ENCODE measurements at places on chromosomes 3 and 15.

DNA sequence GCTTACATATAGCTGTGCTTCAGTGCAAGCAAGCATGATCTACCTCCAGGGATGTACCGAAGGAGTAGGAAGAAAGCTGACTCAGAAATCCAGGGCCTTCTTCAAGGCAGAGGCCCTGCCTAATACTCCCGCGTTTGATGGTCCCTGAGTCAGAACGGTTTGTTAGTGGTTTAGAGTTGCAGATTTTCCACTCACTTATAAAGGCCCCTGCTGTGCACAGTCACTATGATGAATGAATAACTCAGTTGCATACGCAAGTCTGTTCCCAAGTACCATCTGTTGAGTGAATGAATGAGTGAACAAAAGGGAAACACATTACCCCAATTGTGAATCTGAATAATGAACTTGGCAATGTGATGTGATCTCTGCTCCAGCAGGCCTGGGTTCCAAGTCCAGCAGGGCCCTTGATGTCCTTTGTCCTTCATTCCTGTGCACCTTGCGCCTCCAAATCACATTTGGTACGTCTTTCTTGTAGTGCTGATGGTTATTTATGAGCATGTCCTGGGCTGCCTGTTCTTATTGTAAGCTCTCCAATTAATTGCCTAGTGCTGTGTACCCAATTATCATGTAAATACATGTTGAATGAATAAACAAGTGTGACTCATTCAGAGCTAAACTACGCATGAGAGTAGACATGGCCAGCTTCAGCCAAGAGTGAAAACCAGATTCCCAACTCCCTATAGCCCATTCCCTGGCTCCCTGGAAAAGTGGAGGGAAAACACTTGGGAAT lies 85.3 kb upstream of the LIMD1 start:
- DNase-seq, result no peak

- DNase-seq, result no peak
Observed at GRCh38 chr3:188082450-188082849, 71.5 kb upstream of the LPP start.

GRCh38 chr3:197592361-197593045 lies 36.7 kb upstream of the BDH1 start:
- DNase-seq, result no peak

DNA sequence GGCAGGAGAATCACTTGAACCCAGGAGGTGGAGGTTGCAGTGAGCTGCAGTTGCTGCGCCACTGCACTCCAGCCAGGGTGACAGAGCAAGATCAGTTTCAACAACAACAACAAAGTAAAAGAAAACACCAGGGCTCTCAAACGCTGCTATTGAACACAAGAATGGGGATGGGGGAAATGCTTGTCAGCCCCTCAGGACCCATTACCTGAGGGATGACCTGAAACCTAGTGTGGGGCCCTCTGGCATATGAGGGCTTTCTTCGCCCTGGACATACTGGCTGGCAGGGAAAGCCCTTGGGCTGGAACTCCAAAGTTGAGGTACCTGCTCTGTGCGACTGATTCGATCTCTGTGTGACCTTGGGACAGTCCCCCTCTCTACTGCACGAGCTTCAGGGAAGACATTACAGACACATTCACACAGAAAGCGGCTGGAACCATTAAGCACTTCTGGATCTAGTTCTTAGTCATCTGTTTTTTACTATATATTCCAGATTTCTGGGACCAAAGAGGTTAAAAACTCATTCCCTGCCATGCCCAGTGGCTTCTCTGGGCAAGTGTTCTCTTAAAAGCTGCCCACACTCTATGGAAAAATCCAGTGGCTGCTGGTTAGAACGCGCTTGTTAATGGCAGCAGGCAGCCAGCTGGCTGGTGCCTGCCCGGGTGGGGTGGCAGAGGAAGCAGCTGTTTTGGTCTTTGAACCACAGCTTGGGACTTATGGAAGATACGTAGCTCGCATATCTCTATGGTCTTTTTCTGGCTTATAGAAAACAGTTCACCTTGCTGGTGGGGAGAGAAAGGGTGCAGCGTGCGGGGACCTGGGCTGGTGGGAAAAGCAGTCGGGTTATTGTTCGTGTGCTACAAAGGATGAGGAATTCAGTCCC lies 57.2 kb downstream of the ATP1B3 start:
- DNase-seq, result no peak

DNA sequence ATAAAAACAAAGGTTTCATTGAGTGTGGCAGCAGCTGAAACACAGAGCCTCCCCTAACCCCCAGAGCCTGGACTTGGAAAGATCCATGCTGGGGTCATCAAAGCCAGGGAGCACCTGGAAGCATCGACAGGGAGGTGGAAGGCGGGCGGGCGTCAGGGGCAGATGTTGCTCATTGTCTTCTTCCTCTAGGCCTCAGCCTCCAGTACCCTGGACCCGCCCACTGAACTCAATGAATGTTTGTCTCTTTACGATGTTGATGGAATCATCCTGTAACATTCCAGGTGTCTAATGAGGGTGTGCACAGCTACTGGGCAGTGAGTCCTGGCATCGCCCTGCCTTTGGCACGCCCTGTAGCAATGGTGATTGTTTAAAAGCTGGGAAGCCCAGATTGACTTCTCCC lies 9.8 kb downstream of the GP5 start:
- DNase-seq, result no peak

GRCh38 chr3:160010578-160010977 lies 21.9 kb downstream of the IL12A start:
- no peak for DNase-seq

DNA sequence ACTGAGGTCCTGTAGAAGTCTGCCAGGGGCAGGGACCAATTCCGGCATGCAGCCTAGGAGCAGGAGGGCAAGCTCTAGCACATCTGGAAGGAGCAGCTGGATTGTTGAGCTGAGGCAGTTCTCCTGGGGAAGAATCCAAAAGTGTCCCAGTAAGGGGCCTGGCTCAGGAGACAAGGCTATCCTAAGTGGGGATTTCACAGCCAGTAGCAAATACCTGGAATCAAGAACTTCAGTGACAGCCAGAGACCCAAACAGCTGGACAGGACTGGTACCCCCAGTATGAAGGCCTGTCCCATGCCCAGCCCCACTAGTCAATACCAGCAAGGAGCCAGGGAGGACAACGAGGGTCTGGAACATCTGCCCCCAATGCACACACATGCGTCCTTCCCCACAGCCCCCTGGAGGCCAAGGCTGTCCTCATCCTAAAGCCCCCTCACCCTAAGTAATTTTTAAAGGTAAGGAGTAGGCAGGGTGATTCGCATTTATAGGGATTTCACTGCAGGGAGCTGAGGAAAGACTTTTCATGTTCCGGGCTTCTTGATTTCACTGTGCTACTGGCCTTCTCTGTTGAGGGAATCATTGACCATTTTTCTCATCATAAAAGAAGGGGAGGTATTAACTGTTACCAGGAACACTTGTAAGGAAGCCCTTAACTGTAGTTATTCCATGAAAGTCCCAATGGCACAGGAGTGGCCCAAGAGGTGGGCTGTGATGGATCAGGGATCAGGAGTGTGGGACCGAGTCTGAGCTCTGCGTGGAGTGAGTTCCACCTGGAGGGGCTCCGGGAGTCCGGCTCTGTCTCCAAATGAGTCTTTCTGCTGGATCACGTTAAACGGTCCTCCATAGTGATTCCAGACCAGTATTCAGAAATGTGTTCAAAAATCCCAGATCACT lies 2.6 kb upstream of the CHSY1 start:
- no peak for DNase-seq

GRCh38 chr3:32366638-32367397 lies 24.8 kb upstream of the CMTM7 start:
- no peak for DNase-seq

DNA sequence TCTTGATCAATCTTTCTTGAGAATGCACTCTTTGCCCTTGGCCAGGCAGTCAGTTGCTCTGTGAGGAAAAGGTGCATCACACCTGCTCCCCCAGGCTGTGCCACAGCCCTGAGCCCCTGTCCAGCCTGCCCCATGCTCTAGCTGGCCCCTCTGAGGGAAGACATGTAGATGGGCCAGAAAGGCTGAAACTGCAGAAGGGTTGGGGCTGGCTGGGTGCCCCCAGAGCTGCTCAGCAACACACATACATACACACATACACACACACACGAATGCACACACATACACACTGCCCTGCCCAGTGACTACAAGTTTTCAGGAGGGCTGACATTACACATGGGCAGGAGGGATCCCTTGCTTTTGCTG lies 16.4 kb downstream of the TBC1D21 start:
- no peak for DNase-seq

DNA sequence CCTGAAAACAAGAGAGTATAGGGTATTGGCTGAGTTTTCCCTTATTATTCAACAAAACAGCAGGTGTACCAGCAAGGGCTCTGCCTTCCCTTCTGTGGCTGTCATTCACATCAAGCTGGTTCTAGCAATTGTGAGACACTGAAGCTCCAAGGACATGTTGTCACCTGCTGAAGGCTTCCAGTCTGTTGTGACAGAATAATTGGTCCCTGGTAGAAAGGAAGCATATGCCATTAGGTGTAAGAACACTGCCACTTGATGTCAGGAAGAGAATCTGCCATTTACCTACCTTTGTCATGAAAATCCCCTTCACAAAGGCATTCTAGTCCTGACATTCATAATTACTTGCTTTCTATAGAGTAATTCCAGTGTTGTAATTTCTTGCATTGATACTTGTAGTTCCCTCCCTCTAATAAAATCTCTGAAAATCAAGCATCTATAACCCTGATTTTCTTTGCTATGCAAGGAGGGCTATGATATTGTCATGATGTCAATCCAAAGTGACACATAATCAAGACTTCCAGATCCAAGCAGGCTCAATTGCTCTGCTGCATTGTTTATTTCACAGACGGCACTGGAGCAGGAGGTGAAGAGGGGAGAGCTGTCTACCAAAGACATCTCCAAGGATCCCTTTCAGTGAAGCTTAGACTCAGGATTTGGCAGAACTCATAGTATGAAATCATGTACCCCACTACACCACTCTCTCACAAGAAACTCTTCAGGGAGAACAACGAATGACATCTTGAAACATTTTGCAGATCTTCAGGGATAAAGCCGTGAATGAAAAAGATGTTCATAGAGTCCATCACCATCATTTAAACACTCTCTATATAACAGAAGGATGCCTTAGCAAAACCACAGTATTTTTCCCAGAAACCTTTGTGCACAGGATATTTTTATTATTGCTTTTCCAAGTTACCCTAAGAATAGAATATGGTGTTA lies 425.3 kb downstream of the RBMS3 start:
- DNase-seq, result no peak

DNA sequence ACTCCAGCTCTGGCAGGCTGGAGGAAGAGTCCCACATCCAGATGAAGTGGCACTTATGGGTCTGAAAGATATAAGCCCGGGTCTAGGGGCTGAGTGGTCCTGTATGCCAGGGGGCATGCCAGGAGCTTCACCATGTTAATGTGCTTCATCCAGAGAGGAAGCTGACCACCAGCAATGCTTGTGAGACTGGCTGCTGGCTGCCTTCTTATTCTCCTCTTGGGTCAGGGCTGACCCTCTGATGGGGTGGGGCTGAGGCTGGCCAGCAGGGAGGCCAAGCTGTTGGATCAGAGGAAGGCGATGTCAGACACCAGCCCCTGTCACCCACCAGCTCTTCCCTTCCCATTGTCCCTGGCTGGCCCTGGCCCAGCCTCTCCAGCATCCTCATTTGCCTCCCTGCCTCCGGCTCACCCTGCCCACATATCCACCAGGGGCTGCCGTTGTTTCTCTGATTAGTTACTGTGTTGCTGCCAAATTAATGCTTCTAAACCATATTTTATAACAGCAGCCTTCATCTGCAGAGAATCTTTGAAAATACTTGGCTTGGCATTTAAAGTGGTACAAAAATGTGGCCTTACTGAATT lies 20.4 kb upstream of the PSTPIP1 start:
- DNase-seq, result no peak

DNA sequence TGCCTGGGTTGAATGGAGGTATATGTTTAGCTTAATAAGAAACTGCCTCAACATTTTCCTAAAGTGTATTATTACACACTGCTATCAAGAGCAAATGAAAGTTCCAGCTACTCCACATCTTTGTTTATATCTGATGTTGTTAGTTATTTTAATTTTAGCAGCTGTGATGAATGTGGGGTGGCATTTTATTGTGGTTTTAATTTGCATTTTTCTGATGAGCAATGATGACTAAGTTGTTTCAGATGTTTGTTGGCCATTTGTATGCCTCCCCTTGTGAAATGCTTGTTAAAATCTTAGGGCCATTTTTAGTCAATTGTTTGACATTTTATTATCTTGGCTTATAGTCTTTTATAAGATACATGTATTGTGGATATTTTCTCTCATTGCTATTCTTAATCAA lies 260.4 kb upstream of the SLCO3A1 start:
- no peak for DNase-seq

DNA sequence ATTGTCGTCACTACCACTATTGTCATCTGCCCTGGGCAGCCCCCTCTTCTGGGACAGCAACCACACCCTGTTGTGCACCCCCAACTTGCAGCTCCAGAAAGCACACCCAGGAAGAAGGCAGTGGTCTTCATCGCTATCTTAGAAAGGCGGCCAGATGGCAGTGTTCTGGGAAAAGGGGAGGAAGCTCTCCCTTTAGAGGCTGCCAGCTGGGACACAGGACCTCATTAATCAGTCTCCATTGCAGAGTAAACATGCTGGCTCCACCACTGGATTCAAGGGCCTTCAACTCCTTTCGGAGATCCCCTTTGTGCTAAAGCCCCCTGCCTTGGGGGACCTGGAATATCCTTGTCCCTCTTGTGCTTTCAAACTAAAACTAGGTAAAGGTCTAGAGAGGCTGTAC lies 199.3 kb upstream of the LINGO1 start:
- no peak for DNase-seq

DNA sequence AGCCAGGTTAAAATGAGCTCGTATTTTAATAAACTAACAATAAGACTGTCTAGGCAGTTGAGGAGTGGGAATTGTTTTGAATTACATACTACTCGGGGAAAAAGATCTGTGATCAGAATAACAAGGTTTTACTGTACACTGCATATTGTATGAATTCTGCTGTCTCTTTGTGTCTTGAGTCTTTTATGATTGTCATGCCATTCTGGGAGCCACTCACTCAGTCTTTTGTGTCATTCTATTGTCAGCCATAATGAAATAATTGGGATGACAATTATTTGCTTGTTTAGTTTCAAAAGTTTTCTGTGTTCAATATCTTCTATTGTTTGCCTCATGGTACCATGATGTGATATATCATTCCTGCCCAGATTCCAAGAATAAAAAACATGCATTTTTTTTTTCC lies 339.6 kb upstream of the TBL1XR1 start:
- DNase-seq, result no peak

DNA sequence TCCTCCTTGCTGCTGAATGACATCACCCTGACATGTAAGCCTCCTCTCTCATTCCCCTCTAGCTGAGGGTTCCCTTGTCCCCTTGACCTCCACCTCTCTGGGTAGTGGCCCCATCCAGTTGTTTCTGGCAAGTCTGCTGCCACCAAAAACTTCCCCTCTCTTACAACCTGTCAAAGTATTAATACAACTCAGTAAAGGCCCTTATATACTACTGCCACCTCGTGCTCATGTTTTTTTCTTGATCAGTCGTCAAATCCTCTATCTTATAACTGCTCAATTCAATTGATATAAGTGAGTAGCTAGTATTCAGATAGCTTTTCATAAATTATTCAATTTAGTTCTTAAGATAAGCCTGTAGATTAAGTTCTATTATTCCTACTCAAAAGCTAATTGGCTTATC lies 249.6 kb downstream of the MBNL1 start:
- no peak for DNase-seq
